ENCODE measurements at places on chromosomes 11 and 22.

GRCh38 chr11:69202511-69203221 lies 46.9 kb downstream of the SMIM38 start:
- no peak for DNase-seq

DNA sequence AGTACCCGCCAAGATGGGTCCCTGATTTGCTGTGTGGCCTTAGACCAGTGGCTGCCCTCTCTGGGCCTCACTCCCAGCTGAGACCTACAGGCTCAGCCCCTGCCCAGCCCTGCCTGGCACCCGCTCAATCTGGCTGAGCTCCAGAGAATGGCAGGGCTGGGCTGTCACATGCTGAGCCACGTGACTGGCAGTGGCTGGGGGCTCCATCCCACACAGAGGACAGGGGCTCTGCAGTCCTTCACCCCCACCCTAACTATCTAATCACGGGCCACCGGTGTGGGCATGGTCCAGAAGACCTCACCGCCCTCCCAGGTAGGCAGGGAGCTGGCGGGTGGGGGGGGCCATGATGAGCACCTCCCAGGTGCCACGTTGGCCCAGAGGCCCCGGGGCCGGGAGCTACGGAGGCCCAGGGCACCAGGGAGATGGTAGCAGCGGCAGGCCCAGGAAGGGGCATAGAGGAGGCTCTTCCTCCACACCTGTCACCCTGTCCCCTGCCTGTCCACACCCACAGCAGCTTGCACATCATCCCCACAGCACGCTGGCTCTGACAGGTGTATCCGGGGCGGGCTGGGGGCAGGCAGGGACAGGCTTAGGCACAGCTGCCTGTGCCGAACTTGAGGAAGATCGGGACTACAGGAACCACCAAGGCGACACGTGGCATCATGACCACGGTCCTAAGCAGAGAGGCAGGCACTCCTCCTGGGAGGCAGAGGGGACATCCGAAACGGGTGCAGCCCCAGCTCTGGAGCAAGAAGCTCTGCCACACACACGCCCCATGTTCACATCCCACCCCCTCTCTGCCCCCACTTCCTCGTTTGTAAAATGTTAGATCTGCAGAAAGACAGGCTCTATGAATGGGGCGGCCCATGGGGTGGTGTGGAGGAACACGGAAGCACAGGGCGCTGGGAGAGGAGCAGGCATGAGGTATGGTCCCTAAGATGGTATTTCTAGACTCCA lies 1.5 kb upstream of the ALDH3B1 start:
- no peak for DNase-seq

DNA sequence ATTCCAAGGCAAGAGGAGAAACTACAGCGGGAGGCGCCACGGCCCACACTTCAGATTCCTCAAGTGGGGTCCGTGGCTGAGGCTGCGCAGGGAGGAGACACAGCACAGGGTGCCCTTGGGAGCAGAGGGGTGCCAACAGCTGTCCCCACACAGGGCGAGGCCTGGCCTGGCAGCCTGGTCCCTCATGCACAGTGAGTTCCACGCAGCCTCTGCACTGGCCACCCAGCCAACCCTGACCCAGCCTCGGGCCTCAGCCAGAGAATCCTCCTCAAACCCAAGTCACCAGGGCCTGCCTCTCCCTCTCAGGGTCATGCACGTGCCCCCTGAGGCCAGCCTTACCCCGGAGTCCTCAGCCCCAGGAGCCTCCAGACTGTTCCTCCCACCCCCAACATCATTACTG lies 22.4 kb upstream of the MOB2 start:
- no peak for DNase-seq

GRCh38 chr11:45949992-45950407 lies 27.5 kb downstream of the LARGE2 start:
- no peak for DNase-seq

GRCh38 chr11:116911976-116912734 lies 74.7 kb upstream of the APOA1 start:
- no peak for DNase-seq

DNA sequence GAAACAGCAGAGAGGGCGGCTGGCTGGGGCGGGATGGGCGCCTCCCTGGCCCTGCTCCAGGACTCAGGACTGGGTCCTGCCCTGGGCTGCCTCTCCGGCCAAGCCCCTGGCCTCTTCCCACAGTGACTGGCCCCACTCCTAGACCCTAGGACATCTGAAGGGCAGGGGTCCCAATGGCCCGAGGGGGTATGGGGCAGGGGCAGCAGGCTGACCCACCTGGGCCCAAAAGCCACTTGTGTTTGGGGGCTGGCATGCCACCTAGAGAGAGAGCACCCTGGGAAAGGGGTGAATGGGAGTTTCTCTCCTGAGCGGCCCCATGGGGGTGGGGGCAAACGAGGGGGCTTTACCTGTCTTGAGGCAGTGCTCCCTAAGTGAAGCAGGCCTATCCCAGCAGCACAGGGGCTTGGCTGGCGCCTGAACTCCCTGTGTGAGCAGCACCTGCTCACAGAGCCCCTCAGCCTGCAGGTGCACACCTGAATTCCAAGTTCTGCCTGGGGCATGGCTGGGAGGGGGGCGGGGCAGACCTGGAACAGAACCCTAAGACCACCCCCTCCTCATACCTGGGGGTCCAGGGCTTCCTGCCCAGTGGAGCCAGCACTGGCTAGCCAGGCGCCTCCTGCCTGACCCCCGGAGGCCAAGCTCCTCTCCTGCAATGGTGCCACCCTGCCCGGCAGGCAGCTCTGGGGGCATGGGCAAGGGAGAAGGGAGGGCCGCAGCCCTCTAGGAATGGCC lies 16.9 kb downstream of the DUSP8 start:
- no peak for DNase-seq

DNA sequence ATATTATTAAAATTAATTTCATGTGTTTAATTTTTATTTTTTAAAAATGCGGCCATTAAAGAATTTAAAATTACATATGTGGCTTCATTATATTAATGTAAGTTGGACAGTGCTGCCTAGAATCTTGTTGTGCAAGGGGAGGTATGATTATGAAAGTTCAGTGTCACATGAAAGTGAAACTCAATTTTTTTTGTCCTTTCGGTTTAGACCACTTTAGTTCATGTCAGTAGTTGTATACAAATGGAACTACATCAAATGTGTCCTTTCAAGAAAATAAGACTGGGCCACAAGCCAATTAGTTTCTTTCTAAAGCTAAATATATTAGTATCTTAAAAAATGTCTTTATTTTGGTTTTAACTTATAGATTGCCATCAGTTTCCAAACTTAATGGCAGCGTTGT lies 35.7 kb downstream of the TBCEL start:
- peak; percentile 10 for DNase-seq

DNA sequence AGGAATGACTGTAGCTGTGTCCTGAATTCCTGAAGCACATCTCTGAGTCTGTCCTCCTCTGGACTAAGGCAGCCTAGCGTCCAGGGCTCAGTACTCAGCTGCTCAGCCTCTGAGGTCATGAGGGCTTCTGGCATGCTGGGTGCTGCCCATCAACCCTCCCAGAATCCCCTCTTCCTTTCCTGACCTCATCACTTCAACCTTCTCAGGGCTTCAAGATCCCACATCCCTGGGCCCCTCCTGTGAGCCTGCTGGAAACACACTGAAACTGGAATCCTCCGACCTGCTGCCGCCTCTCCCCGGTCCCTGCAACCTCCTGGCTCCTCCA lies 803 bp downstream of the KRTAP5-8 start:
- no peak for DNase-seq

GRCh38 chr11:106278391-106278790 lies 200.9 kb downstream of the AASDHPPT start:
- peak; percentile 84 for DNase-seq

DNA sequence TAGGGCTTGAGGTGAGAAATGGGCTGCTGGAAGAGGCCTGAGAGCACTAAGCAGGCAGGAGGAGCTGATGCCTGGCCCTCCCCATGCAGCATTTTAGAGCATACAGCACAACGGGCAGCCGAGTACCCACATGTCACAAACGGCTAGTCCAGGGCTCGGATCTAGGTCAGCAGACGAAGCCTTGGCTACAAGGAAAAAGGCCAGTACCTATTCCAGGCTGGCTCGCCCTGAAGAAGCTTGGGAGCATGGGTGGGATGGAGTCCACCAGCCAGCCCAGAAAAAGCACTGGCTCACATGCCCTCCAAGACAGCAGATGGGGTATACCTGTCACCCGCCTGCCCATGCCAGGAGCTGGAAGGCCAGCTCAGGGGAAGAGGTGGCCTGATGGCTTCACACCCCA lies 9.6 kb downstream of the UFD1 start:
- DNase-seq, result no peak

- DNase-seq, result peak; percentile 19
These were observed 111.2 kb upstream of the SNX19 start for GRCh38 chr11:131027491-131027890.

DNA sequence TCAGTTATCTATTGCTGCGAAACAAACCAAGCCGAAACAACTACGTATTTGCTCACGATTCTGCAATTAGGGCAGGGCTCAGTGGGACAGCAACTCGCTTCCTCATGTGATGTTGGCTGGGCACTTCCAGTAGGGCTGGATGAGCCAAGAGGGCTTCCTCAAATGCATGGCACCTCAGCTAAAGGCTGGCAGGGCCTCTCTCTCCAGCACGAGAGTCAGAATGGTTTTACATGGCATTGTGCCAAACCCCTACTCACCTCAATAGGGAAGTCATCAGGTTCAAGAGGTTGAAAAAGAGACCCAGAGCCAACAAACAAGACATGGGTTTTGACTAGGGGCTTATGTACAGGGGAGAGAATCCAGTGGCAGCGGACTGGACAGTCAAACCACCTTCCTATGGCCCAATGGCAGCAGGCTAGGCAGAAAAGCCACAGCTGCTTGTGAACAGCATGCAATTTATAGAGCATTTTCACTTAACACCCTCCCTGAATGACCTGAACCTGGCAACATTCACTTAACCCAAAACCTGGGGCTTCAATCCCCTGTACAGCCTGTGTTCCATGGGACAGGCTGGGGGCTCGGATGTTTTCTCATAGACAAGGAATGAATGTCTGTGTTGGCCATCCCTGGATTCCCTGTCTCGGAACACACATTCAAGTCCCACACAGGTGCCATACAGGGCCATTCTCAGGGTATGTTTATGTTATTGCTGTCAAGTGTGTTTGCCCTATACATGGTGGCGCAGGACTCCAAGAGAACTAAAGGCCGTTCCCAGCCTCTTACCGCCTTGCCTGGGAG lies 154.2 kb upstream of the NAV2 start:
- no peak for DNase-seq

- DNase-seq, result peak; percentile 43
These were observed 1.1 kb upstream of the IRAG1 start for GRCh38 chr11:10694486-10695239.

DNA sequence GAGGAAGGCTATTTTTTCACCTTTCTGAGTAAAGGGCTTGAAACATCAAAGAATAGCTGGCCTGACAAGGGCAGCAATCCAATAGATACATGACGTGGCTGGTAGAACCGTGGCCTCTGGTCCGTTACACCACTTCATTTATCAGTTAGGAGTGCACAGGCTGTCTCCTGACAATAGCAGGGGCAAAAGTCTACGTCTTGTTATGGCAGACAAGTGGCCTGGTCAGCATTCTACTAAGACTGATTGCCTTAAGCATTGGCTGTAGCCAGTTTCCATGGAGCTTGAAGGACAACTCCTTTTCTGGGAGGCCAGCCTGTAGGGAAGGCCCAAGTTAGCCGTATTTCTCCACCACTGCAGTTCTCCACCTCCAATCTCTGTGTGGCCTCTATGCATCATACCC lies 9.2 kb upstream of the GDPD4 start:
- DNase-seq, result no peak

DNA sequence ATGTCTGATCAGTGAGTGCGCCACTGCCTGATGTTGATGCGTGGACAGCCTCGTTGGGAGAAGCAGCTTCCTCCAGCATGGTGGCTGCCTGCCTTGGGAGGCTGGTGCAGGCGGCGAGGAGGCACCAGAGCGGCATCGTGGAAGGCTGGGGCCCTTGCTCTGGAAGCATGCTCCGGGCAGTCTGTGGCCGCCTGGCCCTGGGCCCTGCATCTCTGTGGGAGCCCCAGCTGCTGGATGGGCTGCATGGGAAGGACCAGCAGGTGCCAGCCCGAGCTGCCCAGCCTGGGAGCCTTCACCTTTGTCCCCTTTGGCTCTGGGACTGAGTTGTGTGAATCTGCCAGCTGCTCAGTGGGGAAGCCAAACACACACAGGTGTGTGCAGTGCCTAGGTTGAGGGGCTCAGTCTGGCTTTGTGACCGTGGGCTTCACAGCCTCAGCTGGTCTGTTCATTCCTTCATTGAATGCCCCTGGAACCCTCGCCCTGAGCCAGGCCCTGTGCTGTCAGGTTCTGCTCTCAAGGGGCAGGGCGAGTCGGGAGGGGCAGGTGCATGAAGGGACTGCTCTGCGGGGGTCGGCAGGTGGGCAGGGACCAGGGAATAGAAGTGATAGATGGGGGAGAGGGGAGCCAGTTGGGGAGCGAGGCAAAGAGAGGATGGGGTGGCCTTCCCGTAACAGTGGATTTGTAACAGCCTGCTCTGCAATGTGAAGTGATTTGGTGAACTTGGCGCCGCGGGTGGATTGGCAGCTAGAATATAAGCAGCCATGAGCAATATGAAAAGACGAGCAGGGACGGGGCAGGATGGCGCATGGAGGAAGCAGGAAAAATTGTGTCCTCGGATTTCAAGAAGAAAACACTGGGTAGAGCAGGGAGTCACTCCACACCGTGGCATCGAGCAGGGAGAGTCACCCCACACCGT lies 354.2 kb downstream of the TBC1D22A start:
- DNase-seq, result no peak

- DNase-seq, result no peak
These were observed 116.4 kb downstream of the SEZ6L start for GRCh38 chr22:26285632-26286031.

GRCh38 chr22:46612904-46613605 lies 7.1 kb upstream of the GRAMD4 start:
- no peak for DNase-seq

DNA sequence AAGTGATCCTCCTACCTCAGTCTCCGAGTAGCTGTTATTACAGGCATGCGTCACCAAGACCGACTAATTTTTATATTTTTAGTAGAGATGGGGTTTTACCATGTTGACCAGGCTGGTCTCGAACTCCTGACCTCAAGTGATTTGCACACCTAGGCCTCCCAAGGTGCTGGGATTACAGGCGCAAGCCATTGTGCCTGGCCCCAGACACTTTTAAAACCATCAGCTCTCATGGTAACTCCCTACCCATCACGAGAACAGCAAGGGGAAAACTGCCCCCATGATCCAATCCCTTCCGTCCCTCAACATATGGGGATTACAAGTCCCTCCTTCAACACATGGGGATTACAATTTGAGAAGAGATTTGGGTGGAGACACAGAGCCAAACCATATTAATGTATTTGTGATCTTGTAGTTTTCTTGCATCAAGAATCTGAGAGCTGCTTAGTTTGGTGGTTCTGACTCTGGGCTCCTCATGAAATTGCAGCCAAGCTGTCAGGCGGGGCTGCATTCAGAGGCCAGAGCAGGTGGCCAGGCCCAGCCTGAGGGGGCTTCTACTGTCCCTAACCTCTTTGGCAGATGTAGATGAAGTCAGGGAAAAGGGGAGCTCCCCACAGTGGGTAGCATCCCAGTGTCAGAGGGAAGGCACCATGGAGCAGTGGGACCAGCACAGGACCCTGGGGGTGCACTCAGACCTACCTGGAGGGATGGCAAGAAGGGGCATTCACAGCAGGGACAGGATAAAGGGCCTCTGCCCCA lies 31.2 kb upstream of the PRAME start:
- no peak for DNase-seq

All from fibroblast of villous mesenchyme (primary cell).